ENCODE measurements at places on chromosomes 4 and X.

- DNase-seq = no peak
Observed at GRCh38 chr4:10086506-10087120, 30.0 kb downstream of the WDR1 start.

DNA sequence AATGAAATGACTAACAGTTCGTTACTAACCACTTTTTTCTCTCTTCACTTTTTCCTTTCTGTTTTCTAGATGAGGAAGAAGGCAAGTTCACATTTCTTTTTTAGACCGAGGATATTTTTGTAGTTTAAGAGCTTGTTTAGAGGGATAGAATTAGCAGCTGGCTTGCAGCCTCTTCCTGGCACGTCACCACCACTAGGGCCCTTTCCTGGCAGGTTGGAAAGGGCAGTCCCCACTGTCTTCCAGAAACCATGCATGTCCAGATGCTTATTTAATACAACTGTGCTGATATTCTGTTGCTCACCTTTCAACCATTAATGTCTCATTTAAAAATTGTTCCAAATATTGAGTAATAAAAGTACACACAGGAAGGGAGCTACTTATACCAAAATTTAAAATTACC lies 209.5 kb upstream of the PACRGL start:
- DNase-seq = no peak

DNA sequence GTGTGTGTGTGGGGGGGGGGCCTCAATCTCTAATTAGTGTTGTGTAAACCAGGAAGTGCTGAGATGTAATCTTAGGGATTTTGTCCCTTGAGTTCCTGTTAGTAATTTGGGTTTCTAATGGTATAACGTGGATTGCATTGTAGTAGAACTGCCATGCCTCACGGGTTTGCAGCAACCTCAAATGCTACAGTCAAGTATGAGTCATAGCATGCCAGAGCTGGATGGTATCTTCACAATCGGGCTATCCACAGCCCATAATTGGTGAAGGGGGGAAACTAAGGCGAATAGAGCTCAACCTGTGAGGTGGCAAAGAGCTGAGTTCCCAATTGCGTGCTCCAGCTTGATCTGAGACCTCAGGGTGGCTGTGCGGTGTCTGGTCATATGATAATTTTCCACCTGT lies 2.2 kb upstream of the FMR1NB start:
- DNase-seq = no peak

DNA sequence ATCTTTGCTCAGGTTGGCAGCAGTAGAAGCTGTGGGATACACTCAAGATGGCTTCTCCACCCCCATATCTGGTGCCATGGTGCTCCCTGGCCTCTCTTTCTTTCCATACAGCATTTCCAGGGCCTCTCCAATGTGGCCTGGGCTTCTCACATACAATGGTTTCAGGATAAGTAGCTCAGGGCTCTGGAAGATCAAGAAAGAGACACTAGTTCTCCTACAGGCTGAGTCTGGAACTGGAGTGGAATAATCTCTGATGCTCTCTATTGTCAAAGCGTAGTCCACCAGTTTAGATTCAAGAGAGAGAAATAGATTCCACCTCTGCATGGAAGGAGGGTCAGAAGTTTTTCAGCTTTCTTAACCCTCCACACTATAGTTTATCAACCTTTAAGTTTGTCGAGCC lies 138.2 kb upstream of the AADAT start:
- no peak for DNase-seq

DNA sequence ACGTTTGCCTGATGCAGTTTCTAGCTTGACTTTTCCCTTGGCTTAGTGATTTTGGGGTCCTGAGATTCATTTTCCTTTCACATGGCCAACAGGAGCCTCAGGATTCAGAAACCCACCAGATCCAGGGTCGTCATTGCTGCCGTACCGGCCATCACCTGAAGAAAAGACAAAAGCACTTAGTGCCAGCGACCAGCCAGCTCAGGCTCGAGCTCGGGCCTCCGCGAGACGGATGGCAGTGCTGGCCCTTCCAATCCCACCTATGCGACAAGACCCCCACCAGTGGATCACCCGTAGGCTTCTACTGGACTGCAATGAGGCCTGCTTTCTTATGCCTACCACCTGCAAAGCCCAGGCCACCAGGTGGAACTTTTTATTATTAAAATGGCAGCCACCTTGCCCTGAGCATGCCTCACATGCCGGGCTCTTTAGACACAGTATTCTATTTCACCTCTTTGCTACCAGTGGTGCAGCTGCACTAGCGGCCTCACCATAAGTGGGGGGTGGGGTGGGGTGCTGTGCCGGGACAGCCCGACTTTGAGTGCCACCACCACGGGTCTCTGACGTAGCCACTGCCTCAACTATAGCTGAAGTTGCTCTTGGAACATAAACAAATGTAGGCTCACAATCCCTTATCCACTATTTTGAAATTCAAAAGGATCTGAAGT lies 84.3 kb downstream of the MTMR1 start:
- no peak for DNase-seq

DNA sequence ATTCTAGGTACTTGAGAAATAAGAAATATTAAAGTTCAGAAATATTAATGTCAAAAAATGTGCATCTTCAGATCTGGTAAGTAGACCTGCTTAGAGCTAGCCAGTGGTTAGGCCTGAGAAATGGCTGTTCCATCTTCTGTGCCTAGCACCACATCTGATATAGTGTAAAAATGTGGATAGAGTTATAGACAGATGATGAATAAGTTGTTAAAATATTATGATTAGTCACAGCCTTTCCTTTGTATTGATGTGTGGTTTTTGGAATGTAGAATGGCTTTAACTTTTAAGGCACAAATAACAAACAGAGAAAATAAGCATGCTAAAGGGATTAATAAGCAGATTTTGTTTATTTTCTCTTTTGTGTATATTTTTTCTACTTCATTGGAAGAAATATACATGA lies 133.5 kb upstream of the NUDT6 start:
- no peak for DNase-seq

- DNase-seq = no peak
Observed at GRCh38 chrX:72045552-72046277, 86.0 kb downstream of the RTL5 start.

DNA sequence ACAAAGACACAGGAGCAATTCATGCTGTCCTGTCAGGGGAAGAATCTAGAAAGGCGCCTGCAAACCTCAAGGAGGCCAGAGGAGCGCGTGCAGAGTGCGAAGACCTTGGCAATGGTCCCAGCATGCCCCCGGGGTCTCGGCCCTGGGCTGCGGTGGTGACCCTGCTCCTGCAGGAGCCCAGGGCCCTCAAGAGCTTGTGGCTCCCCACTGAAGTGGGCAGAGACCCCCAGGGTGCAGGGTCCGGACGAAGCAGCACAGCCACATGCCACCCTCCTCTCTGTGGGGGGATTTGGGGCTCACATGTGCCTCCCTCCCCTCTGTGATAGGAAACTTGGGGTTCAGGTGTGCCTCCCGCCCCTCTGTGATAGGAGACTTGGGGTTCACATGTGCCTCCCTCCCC lies 39.3 kb downstream of the GAK start:
- DNase-seq = no peak

DNA sequence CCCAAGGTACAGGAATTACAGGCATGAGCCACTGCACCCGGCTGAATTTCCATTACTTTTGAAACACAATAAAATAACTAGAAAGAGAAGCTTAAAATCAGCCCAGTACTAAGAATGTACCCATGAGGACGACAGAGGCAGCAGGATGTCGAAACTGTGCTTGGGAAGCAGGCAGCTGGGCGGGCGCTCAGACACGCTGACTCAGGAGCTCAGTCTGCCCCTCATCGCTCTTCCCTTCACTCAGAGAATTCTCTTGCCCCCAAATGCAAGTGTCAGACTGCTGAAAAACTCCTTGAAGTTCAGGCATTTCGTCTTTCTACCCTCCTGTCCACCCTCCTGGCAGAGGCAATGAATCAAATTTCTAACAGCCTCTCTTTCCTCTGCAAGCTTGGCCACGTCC lies 41.0 kb upstream of the CDKN2AIP start:
- no peak for DNase-seq

DNA sequence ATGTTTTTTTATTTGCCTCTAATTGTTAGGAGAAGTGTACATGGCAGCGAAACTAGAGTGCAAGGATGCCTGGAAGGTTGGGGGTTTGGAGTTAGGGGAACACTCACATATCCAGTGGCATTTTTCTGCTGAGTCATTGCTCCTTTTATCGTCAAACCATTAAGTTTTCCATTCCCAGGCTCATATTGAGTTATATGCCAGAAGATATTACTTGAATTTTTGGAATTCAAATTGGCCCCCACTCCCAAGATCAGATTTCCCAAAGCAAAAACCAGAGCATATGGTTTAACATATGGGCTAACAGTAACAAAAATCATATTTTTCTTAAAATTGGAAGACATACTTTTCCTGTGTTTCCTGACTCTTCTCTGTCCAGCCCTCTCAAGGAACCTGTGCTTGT lies 152.7 kb downstream of the FSTL5 start:
- DNase-seq = no peak

GRCh38 chr4:26719954-26720552 lies 136.2 kb downstream of the TBC1D19 start:
- DNase-seq = no peak

- no peak for DNase-seq
Observed at GRCh38 chr4:160375772-160376452, 1273.0 kb downstream of the RAPGEF2 start.

DNA sequence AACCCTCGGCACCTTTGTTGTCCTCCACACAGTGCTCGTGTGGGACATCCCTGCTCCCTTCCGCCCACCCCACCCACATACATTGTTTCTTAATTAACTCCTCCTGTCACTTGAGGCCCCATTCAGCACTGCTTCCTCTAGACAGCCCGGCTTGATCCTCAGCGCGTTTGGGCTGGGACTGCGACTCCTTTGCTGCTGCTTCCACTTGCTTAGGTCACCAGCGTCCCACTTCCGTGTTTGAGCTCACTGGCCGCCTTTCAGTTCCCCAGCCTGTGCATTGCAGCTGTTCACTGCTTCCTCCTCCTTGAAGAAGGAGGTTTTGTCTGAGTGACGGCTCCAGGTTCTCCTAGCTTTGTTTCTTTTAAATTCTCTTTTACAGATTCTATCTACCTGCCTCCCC lies 16.1 kb downstream of the RNF4 start:
- peak; percentile 42 for DNase-seq

DNA sequence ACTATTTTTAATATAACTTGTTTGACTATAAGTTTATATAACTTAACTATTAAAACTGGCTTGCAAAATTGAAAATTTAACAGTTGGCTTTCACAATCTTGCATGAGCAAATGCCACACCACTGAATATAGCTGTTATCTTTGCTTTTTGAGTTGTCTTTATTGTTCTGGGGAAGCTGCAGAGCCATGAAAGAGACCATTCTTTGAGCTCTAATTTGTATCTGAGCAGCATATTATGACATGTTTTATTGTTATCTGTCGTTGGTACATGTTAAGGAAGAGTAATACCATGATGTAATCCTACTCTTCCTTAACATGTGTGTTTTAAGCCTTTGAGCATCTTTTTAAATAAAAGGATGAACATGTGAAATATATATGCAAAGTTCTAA lies 97.1 kb upstream of the ANK2 start:
- DNase-seq = no peak

DNA sequence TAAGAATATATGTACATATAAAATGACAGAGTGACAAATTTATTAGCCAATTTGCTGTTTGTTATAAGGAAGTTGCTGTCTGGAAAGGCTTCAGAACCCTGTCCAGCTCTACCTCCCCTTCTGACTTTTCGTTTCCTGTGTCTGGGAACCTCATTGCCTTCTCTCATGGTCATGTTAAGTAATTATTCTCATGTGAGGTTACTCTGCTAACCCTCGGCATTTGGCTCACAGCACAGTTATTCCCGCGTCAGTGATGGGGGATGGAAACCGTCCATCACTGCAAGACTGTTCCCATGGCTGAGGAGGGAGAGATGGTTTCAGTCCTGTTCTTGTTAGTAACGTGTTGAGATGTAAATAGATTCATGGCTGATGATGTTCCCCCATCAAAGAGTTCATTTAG lies 11.9 kb downstream of the EDNRA start:
- no peak for DNase-seq

- no peak for DNase-seq
Observed at GRCh38 chr4:84403656-84404055, 95.4 kb downstream of the NKX6-1 start.

DNA sequence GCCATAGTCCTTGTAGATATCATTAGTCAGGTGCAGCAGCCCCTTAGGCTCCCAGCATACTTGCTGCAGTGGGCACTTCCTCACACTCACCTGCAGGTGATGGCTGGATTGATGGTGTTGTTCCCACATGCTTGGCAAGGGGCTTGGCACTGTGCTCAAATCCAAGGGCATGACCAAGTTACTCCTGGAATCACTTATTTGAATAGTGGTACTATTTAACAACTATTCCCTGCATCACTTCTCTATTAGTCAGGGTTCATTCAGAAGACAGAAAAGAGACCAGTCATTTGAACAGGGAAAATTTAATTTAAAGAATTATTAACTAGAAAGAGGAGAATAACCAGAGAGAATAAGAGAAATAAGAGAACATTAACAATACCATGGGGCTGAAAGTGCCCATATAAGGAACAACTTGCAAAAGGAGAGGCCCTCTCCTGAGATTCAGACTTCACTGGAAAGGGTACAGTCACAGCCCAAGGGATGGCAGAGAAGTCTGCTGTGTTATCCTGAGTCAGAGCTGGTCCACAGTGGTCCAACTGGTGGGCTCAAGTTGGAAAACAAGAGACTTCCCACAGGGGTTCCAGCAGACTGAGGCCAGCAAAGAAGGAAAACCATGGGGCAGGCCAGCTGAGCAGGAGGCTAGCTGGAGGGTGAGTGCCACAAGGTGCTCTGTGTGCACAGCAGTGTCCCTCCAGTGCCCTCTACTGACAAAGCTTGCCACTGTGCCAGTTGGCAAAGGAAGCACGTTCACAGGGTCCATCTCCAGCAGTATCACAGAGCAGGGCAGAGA lies 9.8 kb downstream of the SPP1 start:
- peak; percentile 70 for DNase-seq

DNA sequence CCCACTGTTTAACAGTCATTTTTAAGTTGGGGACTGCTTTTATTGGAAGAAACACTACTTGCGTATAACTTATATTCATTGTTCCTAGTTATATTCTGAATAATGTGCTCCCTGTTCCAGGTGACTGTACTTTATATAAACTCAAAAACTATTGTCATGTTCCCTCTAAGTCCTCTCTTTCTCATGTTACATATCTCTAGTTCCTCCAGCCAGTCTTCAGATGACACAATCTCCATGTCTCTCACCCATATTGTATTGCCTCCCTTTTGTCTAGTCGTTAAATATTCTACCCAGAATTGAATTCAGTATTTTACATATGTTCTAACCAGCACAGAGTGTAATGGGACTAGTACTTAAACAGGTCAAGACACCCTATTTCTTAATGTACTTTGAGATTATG lies 5.3 kb downstream of the VAMP7 start:
- no peak for DNase-seq

GRCh38 chr4:143586080-143586479 lies 72.6 kb downstream of the SMARCA5 start:
- DNase-seq = no peak

DNA sequence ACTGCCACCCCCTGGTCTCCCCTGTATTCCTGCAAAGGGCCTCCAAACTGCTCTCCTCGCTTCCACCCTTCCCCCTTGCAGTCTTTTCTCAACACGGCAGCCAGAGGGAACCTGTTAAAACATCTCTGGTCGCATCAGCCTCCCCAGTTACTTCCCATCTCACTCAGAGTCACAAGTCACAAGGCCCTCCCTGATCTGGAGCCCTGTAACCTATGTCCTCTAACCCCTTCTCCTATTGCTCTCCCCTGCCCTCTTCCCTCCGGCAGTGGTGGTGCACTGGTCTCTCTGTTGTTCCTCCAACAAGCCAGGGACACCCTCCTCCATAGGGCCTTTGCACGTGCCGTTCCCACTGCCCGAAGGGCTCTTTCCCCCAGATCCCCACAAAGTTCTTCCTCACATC lies 73.2 kb downstream of the SH3KBP1 start:
- no peak for DNase-seq

GRCh38 chr4:147085781-147086180 lies 140.1 kb upstream of the TTC29 start:
- DNase-seq = no peak

GRCh38 chr4:53089936-53090729 lies 228.0 kb downstream of the RASL11B start:
- no peak for DNase-seq

Data from bone marrow (tissue), 2 donors.